ENCODE measurements at places on chromosomes 16 and 17.
A peak's percentile ranks its signal among the peaks of the same experiment; 100 is the strongest.

GRCh38 chr17:17104494-17104893, 62.2 kb downstream of the MPRIP start:
- no peak for DNase-seq

- DNase-seq = no peak
These were observed 208.8 kb downstream of the HAPSTR1 start for GRCh38 chr16:9300252-9300651.

GRCh38 chr17:65279456-65279855, 142.3 kb downstream of the RGS9 start:
- DNase-seq = no peak

- no peak for DNase-seq
These were observed 47.3 kb downstream of the MIS12 start for GRCh38 chr17:5533486-5534315.

- no peak for DNase-seq
These were observed 70.8 kb downstream of the XPO6 start for GRCh38 chr16:28140788-28141618.

GRCh38 chr17:2903193-2903974, 107.1 kb downstream of the RAP1GAP2 start:
- DNase-seq = no peak

DNA sequence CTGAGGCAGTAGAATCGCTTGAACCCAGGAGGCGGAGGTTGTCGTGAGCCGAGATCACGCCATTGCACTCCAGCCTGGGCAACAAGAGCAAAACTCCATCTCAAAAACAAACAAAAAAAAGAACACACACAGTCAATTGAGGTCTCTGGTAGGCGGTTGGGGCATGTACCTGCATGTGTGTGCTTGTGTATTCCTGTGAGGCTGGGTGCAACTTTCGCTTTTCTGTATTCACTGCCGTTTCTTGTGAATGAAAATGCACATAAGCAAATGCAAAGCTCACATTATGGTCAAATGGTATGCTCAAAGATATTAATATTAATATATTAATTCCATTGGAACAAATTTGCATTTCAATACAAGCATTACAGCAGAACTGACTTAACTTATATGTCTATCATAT, 20.9 kb downstream of the HS3ST3A1 start:
- no peak for DNase-seq

GRCh38 chr17:17264430-17264829, 16.6 kb downstream of the COPS3 start:
- DNase-seq = no peak

DNA sequence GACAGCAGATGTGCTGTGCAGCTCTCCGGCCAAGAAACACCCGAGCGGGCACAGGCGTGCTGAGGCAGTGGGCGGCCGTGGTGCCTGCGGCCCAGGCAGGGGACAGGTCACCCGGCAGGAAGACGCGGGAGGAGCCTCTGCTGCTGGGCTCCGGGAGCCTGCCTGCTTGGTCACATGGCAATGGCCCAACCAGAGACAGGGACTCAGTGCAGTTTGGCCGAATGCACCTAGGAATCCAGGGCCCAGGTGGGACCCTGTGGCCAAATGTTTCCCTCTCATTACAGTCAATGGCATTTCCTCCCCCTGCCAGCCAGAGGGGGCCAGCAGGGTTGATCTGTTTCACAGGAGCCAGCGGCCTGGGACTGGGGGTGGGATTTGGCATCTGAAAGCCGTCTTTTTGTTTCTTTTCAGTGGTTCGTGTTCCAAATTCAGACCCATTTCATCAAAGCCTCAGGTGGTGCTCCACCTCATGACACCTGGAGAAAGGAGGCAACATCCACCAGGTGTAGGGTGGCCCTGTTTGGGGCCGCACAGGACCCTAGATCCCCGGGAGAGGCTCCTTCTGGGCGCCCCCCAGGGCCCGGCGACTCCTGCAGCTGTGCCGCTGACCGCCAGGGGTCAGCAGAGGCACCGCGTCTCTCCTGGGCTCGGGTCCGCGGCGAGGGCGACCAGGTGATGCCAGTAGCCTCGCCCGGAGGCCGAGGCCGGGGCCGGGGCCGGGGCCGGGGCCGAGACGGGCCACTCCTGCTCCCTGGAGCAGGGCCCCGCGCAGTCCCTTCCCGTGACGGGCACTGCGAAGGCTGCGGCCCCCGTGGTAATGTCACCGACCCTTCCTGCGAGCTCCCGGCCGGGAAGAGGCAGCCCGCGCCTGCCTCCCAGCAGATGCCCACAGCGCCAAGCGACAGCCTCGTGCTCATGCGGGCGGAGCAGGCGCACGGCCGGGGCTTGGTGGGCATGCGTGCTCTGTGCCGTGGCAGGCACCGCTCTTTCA, 118.5 kb downstream of the C16orf78 start:
- peak; percentile 15 for DNase-seq

DNA sequence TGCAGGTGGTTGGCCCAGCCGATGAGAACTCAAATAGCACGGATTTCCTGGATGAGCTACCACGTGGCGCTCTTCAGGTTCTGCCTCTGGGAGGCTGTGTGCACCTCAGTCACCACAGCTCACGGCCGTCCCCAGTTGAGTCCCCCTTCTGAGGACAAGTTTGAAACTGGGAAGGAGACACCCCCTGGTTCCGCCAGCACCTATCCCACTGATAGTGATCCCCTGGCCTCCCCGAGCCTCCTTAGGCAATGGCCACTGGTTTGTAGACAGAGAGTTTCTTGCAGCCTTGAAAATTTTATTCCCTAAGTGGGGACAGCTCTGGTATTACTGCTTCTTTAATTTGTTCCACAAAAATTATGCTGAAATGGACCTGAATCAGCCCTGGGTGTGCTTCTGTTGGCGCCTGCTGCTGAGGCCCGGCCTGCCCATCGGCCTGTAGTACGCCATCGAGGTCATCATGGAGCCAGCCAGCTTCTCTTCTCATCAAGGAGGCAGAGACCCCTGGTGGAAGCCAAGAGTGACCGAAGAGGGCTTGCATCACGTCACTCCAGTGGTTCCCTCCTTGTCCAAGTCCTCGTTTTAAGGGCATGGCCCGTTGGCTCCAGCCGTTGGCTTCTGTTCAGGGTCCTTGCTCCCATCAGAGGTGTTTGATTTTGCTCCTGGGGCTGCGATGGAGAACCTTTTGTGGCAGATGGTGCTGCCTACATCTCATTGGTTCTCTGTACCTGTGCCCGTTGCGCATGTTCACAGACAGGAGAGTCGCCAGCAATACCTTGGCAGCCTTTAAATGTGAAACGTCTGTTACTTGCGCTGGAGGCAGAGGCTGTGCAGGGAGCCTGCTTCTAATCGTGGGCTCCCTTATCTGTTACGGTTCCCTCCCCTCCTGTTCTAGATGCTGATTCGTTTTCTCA, 9.3 kb downstream of the SMCR8 start:
- no peak for DNase-seq

- no peak for DNase-seq
These were observed 171.0 kb downstream of the ZFHX3 start for GRCh38 chr16:72876981-72877373.

- no peak for DNase-seq
These were observed 18.1 kb upstream of the LCMT1 start for GRCh38 chr16:25093208-25094061.

DNA sequence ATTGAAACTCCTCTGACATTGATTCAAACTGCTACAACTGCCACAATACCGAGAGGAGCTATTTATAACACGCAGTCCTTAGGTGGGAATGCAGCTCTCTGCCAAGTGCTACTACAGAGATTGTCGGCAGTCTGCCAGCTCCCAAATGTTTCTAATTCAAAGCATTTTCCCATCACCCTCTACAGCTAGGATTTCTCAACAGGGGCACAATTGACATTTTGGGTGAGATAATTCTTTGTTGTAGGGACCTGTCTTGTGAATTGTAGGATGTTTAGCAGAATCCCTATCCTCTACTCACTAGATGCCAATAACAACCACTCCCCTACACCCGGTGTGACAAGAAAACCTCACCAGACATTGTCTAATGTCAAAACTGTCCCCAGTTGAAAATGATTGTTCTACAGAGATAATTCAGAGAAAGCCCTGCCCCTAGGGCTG, 7.8 kb upstream of the N4BP1 start:
- DNase-seq = no peak

DNA sequence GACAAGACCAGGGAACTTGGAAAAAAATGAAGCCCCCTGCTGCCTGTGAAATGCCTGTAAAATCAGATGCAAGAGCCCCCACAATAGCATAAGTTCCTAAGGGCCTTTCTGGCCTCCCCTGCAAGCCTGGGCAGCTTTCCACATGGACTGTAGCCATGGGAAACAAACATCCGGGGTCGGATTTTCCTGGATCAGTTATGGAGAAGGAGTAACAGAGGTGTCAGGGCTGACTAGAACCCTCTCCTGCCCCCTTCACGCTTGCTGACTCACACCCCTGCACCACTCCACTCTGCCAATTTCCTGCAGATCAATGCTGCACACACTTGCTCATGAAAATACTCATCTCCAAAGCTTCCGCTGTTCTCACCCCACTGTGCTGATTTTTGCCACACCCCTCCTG, 258.6 kb downstream of the CBLN1 start:
- DNase-seq = no peak

GRCh38 chr17:48577946-48578615, at the start of gene HOXB4:
Gene HOXB4 (minus strand): TSS chr17:48578350. CDS start chr17:48578319, 31 bp downstream.
- DNase-seq = no peak

- DNase-seq = no peak
These were observed 977.2 kb downstream of the CDH11 start for GRCh38 chr16:64144617-64145016.

DNA sequence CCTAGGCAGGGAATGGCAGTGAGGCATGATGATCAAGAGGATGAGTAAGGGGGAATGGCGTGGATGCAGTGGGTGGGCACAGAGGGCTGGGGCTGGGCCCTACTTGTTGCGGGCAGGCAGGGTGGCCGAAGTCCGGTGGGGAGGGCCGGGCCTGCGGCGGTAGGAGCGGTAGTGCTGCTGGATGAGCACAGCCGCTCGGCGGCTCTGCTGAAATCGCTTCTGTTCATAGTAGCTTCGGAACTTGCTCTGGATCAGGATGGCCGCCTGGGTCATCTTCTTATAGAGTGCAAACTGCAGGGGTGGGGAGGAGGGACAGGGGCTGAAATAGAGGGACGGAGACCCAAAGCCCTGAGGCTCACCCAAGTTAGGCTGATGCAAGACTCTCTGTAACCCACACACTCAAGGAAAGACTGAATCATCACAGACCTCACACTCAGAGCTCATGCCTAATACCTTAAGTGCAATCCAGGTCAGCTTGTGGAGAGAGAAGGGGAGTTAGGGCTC, 1.5 kb upstream of the SPAG7 start:
- no peak for DNase-seq

GRCh38 chr17:50917418-50917743, 51.2 kb upstream of the TOB1 start:
- no peak for DNase-seq

GRCh38 chr17:13352747-13353415, 248.8 kb downstream of the HS3ST3A1 start:
- no peak for DNase-seq

DNA sequence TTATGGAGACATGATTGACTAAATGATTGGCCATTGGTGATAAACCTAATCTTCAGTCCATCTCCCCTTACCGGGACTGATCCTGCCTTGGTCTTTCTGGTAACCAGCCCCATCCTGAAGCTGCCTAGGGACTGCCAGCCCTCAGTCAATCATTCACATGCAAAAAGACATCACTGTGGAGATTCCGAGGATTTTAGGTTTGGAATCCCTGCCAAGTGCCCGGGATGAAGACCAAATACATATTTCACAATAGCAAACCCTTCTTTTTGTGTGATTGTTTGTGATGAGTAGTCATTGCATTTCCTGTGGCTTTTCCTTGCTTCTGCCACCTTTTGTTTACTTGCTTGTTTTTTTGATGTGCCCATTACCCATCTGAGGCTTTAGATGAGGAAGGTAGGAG, 44.0 kb downstream of the EPN2 start:
- no peak for DNase-seq

DNA sequence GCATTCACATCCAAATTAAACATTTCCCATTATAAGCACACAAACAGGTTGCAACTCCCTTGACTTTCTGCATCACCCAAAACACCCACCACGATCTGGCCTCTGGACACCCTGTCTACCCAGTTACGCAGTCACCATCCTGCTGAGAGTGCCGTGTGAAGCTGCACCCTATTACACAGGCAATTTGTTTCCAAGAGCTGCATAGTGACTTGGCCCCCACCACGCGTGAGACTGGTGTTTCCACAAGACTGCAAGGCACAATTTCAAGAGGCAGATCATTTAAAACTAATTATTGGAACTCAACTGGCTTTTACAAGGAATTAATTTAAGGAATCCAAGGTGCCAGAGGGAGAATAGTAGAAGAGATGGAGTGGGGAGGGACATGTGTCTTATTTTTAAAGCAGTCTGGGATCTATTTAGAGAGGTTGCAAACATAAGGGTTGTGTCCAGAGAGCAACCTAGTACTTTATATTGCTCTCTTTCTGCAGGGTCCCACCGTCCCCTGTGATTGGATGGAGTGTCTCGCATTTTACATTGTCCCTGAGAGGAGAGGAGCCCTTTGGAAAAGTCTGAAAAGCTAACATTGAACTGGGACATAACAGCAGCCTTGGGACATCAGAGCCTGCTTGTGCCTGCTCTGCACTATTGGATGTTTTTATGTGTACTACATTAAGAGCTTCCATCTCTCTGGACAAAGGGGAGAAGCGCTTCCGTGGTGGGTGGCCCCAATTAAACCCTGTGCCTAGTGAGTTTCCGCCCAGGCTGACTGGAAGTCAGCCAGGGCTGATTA, 8.7 kb upstream of the ADAMTS18 start:
- DNase-seq = no peak

DNA sequence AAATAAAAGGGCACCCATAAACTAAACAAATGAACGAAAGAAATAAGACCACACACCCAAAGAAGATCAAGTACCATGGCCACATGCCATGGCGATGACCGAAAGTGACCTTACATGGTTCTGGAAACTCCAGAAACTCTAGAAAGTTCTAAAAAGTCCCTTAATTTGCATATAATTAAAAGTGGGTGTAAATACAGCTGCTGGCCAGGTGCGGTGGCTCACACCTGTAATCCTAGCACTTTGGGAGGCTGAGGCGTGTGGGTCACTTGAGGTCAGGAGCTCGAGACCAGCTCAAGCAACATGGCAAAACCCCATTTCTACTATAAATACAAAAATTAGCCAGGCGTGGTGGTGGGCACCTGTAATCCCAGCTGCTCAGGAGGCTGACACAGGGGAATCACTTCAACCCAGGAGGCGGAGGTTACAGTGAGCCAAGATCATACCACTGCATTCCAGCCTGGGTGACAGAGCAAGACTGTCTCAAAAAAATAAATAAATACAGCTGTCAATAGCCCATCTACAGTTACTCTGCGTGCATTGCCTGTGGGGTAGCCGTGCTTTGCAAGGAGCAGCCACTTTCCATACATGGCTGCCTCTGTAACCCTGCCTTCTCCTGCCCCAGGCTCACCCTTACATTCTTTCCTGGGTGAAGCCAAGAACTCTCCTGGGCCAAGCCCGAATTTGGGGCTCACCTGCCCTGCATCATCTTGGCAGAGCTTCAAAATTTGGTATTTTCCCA, 7.2 kb upstream of the ZNF778 start:
- DNase-seq = no peak

- DNase-seq = no peak
These were observed 101.1 kb downstream of the USP31 start for GRCh38 chr16:23048164-23048563.
